ENCODE measurements at places on chromosomes 16 and 17.
A peak's percentile ranks its signal among the peaks of the same experiment; 100 is the strongest.

GRCh38 chr16:19563377-19563776, 7.9 kb downstream of the VPS35L start:
- DNase-seq: no peak

DNA sequence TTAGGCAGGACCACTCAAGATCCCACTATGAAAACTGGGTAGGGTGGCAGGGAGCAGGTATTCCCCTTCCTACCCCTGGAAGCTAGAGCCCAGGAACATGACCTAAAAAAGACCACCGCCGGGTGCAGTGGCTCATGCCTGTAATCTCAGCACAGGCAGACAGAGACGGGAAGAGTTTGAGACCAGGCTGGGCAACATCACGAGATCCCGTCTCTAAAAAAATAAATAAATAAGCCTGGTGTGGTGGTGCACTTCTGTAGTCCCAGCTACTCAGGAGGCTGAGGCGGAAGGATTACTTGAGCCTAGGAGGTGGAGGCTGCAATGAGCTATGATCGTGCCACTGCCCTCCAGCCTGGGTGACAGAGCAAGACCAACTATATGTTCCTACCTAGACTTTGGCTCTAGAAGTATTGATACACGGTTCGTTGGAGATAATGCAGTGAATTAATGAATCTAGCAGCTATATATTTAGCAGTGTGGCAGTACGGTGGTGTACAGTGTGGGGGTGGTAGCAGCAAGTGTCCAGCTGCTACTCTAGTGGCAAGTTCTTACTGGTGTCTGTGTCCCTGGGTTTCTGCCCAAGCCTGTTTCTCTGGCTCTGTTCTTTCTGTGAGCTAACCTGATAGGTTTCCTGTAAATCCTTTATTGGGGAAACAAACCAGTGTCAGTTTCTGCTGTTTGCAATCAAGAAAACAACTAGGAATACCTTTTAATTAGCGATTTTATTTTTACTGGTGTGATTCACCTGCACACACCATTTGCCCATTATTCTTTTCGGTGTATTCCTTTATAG, 3.3 kb upstream of the USP31 start:
- DNase-seq: no peak

DNA sequence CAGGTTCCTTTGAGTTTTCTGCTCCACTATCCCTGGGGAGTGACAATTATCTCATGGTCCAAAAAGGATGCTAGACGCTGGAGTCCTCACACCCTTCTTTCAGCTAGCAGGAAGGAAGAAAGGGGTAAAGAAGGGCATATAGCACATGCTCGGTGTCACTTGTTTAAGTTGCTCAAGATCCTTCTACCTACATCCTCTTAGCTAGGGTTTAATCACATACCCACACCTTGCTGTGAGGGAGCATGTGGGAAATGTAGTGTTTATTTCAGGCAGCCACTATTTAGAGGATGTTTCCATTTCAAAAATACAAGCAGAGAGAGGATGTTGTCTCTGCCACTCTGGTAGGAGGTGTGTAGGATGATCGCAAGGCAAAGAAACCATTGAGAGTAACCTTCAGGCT, 4.5 kb downstream of the PRKCB start:
- DNase-seq: no peak

- DNase-seq: no peak
These were observed 36.3 kb upstream of the PRSS54 start for GRCh38 chr16:58331024-58331707.

DNA sequence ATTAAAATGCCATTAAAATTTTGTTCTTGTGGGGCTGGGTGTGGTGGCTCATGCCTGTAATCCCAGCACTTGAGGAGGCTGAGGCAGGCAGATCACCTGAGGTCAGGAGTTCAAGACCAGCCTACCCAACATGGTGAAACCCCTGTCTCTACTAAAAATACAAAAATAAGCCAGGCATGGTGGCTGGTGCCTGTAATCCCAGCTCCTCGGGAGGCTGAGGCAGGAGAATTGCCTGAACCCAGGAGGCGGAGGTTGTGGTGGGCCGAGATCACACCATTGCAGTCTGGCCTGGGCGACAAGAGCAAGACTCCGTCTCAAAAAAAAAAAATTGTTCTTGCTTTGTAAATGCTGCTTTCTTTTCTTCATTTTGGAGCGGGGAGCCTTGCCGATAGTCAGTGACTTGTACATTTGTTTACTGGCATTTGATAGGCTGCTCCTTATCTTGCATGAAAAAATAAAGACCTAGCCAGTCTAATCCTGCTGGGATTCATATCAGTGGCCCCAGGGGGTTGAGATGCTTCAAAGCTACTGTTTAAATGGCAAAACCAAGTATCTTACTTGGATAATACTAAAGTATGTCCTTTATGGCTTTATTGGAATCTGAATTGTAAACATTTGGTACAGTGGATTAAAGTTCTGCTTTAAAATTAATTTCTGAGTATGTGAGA, 3.3 kb upstream of the CLTC start:
- no peak for DNase-seq

GRCh38 chr16:77918809-77919707, 103.3 kb upstream of the CLEC3A start:
- peak; percentile 63 for DNase-seq

DNA sequence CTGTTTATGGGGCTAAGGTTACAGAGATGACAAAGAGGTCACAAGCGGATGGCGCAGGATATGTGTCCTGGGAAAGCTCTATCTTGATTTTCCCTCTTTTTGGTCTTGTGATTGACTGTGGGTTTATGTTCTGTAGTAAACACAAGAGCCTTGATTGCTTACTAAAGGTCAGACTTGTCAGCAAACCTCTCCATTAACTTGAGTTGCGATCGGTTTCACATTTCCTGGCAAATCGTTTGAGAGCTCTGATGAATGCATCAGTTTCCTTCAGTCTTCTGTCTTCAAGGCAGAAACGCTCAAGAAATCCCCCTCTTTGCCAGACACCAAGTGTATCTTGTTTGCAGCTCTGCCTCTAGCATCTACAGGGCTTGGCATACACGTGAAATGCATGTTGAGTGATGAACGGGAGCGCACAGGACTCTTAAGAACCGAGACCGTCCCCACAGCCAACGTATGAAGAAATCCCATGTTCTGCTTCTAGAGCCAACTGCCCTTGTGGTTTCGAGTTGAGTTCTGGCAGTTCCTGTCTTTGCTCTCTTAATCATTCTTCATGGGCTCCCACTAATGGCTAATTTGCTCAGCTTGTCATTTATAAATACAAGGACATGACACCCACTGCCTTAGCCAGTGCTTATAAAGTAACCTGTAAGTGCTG, 143.3 kb downstream of the PITPNC1 start:
- no peak for DNase-seq

- DNase-seq: no peak
These were observed 17.1 kb upstream of the CDH1 start for GRCh38 chr16:68719993-68720489.

All from dermis blood vessel endothelial cell (primary cell).